ENCODE measurements at places on chromosomes 7 and 10.

- no peak for DNase-seq
Measured at GRCh38 chr7:12929476-12930140, 242.2 kb downstream of the ARL4A start.

DNA sequence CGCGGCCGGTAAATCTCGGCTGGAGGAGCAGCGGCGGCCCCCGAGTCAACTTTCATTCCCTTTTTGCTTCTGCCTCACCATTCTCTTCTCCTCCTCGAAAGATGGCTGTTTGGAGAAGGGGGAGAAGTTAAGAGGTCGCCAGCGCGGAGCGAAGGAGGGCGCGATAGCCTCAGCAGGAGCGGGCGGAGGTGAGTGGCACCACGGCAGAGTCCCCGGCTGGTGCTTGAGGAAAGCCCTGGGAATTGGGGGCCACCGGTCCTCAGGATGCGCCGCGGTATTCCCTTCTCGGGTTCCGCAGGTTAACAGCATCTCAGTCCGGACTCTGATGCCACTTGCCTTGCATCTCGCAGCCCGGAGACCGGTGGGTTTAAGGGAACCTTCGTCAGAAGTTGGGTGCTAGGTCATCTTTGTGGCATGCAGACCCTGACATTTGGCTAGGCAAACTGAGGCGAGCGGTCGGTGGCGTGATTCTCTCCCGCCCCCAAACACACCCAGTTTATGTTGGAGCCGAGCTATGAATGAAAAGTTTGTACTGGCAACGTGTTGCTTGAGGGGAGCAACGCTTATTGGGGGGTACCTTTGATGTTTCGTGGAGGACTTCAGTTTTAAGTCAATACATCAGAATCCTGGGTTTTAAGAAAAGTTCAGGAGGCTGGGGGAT, 59.5 kb upstream of the PRPS1L1 start:
- no peak for DNase-seq

- no peak for DNase-seq
Measured at GRCh38 chr10:16519908-16520861, 1.5 kb downstream of the C1QL3 start.

DNA sequence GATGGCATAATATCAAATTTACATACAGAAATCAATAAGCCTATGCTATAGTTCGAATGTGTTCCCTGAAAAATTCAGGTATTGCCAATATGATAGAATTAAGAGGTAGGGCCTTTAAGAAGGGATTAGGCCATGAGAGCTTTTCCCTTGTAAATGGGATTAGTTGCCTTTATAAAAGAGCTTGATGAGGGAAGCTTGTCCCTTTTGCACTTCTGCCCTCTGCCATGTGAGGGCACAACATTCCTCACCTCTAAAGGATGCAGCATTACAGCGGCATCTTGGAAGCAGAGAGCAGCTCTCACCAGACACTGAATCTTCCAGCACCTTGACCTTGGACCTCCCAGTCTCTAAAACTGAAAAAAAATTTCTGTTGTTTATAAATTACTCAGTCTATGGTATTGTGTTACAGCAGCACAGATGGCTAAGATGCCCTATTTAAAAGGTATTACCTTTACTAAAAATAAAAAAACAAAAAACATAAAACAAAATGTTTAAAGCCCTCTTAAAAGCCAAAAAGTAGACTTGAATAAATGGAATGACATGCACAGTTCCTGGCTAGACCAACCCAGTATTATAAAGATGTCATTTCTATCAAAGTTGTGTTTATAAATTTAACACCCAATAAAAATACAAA, 909.6 kb downstream of the REEP3 start:
- no peak for DNase-seq

DNA sequence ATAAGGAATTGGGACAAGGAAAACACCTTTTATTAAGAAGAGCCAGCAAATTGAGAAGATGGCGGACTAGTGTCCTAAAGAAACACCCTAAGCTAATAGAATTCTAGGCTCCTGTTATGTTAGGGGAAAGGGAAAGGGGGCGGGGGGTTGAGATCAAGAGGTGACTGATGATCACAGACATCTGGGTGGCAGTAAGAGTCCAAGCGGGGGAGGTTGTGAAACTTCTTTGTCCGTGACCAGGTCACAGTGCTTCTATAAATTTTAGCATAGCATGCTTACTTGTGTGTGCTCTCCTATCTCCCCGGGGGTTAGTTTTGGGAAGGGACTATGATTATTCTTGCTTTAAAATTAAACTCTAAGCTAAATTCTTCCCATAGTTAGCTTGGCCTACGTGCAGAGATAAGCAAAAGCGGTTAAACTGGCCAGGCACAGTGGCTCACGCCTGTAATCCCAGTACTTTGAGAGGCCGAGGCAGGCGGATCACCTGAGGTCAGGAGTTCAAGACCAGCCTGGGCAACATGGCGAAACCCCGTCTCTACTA, 262.1 kb downstream of the SKIDA1 start:
- DNase-seq, result no peak

DNA sequence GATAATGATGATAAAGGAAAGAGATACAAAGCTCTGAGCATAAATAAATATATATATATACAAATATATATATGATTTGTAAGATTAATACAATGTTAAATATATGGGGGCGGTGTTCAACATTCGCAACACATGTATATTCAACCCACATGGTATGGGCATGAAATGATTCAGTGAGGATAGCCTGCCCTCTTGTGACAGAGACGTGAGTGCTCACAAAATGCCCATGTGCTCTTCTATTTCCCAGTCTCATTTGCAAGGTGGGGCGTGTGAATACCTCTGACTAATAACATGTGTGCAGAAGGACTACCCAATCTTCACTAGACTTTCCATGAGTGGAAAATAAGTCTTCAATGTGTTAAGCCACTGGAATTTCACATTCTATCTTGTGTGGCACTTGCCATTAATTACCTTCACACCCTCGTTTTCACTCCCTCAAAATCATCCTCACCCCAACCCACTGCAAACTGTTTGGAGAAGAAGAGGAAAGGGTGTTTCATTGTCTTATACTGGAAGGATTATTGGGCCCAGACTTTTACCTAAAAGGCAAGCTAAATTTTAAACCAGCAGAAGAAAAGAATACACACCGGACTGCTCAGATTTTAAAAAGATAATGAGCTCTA, 26.9 kb downstream of the ASAH2 start:
- peak; percentile 9 for DNase-seq

DNA sequence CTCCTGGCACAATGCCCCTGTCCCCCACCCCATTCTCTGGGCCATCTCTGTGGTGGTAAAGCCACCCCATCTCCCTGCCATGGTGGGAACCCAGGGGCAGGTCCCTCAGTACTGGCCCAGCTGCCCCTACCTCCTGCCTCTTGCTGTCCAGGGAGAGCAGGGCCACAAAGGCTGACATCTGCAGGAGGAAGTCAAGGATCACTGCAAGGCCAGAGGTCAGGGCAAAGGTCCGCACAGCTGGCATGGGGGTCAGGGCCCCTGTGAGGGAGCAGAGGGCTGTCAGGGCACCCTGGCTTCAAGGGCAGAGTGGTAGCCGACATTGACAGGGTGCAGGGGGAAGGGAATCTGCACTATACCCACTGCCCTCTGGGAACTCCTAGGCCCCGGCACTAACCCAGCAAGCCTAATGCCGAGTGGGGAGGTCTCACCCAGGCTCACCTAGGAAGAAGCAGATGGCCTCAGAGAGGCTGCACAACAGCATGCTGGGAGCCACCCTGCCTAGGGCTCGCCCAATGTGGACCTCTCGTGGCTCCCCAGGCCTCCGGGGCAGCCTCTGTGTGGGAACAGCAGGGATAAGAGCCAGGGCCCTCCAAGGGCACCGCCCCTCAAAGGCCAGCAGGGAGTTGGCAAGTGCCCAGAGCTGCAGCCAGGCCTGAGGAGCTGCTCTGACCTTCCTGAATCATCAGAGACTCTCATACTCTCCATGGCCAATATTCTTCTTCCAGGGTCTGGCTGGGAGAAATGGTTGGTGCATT, 7.7 kb downstream of the NPC1L1 start:
- no peak for DNase-seq

GRCh38 chr10:35456784-35457183, 120.5 kb downstream of the CCNY start:
- DNase-seq, result no peak

GRCh38 chr10:122308417-122309141, 37.5 kb downstream of the BTBD16 start:
- DNase-seq, result no peak

DNA sequence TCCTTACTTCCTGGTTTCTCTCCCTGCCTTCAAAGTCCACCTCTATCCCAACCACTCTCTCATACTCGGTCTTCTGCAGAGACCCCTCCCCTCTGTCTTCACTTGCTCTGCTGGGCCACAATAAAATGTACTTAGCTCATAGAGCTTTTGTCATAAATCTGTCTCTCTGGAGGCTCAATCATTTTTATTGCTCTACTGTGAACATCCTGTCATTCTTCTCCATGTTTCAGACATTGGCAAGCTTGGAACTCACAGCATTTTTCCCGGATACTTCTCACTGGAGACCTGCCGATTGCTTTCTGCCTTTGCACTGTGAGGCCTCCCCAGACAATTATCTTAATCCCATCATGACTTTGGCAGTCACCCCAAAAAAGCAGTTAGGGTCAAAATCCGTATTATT, 192.3 kb upstream of the ZMIZ1 start:
- no peak for DNase-seq

DNA sequence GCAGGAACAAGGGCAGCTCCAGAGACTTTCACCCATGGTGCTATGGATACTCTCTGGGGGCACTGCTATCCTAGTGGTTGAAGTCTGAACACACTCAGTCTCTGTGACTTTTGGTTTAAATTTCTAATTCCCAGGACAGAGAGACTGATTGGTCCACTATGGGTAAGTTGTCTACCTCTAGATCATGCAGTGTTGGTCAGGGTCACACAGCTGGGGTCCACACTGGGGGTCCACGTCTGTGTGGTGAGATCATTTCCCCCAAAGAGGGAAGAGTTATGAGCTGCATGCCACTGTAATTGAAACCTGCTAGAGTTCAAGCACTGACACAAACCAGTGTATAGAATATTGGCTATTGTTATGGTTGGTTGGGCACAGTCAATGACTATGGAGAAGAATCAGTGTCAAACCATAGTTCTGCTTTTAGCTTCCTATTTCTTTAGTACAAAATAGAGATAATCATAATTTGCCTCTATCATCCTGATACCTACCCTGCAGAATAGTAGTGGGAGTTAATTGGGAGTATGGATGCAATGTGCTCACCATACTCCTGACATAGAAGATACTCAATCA, 101.6 kb downstream of the PRTFDC1 start:
- no peak for DNase-seq

GRCh38 chr10:93225938-93226337, 152.2 kb downstream of the CYP26A1 start:
- no peak for DNase-seq

DNA sequence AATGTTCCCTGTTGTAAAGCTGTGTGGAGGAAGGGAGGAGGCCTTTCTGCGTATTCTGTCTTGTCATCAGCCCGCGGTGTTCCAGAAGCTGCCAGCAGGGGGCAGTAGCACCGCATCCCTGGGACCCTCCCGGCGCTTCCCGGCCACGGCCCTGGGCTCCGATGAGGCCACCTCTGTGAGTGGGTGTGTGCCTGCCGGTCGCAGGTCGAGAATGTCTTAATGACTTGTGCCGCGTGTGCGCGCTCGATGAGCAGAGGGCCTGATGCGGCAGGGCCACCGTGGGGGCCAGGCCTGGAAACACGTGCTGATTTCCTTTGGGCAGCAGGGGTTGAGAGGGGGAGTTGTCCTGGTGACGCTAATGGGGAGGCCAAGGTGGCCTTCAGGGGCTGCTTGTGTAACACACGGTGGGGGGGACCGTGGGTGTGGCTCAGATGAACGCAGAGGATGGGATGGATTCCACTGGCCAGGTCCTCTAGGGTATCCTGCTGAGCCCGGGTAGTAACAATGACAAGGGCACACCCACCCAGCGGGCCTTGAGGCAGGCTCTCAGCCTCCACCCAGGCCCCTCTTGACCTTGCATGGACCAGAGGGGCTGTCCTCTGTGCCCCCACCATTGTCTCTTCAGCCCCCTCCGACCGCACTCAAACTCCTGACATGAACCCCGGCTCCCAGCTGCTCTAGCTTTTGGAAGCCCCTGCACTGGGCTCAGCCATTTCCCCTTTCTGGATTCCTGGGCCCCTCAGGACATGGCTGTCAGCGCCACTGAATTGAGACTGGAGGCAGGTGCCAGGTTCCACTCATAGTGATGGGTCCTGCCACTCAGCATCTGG, 135.9 kb upstream of the PODXL start:
- peak; percentile 48 for DNase-seq

DNA sequence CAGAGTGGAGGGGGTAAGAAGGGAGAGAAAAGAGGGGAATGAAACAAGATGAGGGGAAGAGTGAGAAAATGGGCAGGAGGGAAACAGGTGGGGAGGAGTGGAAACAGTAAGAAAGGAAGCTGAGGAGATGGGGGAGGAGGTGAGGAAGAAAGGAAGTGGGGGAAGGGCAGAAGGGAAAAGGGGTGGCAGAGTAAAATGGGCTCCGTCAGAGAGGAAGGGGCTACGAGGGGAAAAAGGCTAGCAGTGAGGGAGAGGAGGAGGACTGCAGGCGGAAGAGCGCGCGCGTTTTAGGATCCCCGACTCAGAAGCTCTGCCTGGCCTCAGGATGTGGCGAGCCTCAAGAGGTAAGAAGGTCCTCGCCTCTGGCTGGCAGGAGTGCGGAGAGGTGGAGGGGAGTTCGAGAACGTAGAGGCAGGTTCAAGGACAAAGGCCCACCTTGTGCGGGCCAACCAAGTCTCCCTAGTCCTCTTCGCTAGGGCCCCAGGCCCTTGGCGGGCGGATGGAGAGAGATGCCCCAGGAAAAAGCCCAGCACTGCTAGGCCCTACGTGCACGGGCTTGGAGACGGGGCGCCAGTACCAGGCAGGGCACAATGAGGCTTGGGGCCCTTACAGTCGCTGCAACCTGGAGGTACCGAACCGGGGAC, 5.8 kb upstream of the NKX2-3 start:
- DNase-seq, result no peak

DNA sequence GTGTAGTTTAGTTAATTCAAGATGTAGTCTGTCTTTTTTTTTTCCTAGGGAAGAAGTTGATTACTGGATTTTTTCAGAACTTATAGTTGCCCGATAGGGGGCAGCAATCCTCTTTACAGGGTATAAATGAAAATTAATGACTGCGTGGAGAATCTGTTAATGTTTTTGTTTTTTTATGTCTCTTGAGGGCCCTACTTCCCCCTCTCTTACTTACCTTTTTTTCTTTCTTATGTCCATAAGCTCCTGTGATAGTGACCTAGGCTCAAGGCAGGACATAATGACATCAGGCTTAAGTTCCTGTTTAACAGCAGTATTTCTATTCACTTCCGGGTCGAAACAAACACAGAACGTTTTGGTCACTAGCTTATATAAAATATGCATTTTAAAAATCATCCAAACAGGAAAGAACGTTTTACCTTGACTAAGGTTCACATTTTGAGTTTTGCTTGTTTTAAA, 18.8 kb downstream of the CDC123 start:
- no peak for DNase-seq

DNA sequence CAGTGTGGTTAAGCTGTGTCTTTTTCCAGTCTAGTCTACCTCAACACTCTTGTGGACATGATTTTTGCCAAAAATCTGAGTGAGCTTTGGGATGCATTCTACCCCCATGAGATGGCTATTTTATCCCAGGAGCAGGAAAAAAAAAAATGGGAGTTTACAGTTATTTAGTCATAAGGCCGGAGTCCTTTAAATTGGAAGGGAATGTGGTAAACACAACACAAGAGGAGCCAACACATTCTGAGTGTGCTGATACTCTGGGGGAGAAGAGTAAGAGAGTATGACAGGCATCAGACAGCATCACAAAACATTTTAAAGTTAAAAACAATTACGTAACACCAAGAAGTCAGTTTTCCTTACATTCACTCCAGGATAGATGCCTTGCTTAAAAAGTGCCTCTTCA, 46.1 kb downstream of the C1GALT1 start:
- DNase-seq, result no peak

GRCh38 chr7:159023206-159023605, 121.5 kb downstream of the VIPR2 start:
- no peak for DNase-seq
